NB4 (cell line): ENCODE measurements at places on chromosomes 16 and 17.

- DNase-seq, result no peak
Measured at GRCh38 chr17:34607917-34608316, 28.5 kb downstream of the TMEM132E start.

GRCh38 chr17:37701496-37701898 is 43.4 kb downstream of the HNF1B start:
- peak; percentile 55 for DNase-seq

- no peak for DNase-seq
Measured at GRCh38 chr17:497241-498034, 144.8 kb upstream of the RPH3AL start.

- no peak for DNase-seq
Measured at GRCh38 chr16:4678596-4678995, 14.8 kb upstream of the NUDT16L1 start.

DNA sequence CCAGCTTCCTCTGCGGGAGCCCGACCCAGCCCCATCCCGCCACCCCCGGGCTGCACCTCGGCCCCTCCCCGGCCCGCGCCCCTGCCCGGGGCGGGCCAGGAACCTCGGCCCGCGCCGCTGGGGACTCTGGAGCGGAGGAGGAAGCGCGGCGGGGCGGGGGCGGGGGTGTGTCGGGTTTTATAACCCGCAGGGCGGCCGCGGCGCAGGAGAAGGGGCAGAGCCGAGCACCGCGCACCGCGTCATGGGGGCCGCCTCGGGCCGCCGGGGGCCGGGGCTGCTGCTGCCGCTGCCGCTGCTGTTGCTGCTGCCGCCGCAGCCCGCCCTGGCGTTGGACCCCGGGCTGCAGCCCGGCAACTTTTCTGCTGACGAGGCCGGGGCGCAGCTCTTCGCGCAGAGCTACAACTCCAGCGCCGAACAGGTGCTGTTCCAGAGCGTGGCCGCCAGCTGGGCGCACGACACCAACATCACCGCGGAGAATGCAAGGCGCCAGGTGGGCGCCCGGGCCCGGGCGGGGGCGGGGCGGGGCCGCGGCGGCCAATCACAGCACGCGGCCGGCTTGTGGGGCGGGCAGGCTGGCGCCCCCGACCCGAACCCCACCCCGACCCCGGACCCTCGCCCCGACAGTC is at the start of gene ACE:
Gene ACE, plus strand, starts transcription at position 208 of the 626 bp plus-strand sequence. Its CDS starts 34 bp downstream, at position 242.
- DNase-seq, result peak; percentile 70

- DNase-seq, result no peak
Measured at GRCh38 chr16:24853830-24854229, 8.1 kb downstream of the SLC5A11 start.

- peak; percentile 81 for DNase-seq
Measured at GRCh38 chr16:85416228-85417109, 196.7 kb upstream of the GSE1 start.

- no peak for DNase-seq
Measured at GRCh38 chr17:46869975-46870803, 18.8 kb downstream of the WNT9B start.

GRCh38 chr16:88927010-88927409 is 50.0 kb downstream of the CBFA2T3 start:
- DNase-seq, result no peak

DNA sequence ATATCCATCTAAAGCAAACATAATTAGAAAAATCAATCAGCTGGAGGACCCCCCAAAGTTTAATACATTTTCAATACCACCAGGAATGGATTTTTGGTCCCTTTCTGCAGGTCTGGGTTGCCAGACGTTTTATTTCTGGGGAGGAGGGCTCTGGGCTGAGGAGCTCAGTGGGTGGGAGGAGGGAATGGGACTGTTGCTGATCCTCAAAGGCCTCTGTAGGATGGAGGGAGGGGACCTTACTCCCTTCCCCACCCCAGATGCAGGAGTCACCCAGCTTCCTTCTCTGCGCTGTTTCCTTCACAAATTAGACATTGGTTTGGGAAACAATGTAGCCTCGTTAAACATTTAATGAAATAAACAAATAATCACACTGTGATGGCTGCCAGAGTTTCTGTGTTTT is 6.6 kb downstream of the RND2 start:
- no peak for DNase-seq

GRCh38 chr17:13338421-13338820 is 263.3 kb downstream of the HS3ST3A1 start:
- DNase-seq, result no peak

- DNase-seq, result no peak
Measured at GRCh38 chr17:1907216-1907631, 77.4 kb downstream of the RPA1 start.

GRCh38 chr17:28427371-28427770 is 21.4 kb upstream of the SLC46A1 start:
- DNase-seq, result no peak

DNA sequence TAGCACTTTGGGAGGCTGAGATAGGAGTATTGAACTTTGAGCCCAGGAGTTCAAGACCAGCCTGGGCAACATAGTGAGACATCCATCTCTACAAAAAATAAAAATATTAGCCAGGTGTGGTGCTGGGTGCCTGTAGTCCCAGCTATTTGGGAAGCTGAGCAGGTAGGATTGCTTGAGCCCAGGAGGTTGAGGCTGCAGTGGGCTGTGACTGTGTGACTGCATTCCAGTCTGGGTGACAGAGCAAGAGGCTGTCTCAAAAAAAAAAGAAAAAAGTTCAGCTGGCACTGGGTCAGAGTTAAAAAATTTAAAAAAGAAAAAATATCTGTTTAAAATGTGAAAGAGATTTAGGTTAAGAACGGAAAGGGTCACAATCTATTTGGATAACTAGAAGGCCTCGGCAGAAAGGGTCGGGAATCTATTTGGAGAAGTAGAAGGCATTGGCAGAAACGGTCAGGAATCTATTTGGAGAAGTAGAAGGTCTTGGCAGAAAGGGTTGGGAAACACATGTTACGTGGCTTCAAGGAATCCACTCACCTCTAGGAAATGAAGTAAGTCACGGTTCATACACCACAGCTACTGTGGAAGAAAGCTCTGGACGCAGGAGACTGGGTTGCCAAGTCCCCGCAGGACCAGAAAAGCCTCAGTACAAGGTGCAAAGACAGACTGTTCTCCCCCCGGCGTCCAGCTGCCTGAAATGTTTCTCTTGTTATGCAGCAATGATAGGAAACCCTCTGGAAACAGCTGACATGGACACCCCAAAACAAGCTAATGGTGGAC is 25.3 kb downstream of the LMF1 start:
- DNase-seq, result no peak

- no peak for DNase-seq
Measured at GRCh38 chr16:1980030-1980769, 1.1 kb downstream of the NOXO1 start.

DNA sequence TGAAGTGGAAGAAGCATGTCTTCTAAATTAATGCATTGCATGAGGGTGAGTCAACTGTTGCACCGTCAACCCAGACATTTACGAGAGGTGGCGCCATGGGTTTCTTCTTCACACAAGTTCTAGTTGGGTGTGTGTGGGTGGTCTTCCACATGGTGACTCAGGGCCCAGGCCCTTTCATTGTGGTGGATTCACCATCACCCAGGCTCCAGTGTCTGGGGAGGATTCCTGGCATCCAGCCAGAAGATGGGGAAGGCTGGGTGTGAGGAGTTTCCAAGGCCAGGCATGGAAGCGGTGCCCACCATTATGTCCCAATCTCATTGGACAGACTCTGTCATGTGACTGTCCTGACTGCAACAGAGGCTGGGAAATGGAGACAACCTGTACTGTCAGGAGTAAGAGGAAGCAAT is 21.4 kb upstream of the JPH3 start:
- peak; percentile 68 for DNase-seq

DNA sequence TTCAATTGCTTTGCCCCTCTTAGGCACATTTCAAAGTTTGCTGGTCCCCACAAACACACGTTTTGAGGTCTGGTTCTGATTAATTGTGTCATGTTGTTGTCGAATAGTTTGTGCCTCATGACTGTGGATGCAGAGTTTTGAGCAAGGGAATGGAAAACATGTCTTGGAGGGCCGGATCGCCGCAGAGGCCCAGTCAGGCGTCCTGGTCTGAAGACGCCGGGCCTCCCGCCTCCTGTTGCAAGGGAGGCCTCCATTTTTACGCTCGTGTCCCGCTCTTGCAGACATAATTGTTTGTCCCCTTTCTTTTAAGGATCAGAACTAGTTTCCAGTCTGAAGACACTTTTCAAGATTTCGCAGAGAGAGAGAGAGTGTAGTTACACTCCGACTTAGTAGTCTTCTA is 3.2 kb downstream of the NTN1 start:
- DNase-seq, result no peak

GRCh38 chr17:59160157-59161025 is 4.8 kb downstream of the PRR11 start:
- no peak for DNase-seq

- no peak for DNase-seq
Measured at GRCh38 chr17:76138896-76139752, 1.9 kb downstream of the FOXJ1 start.

DNA sequence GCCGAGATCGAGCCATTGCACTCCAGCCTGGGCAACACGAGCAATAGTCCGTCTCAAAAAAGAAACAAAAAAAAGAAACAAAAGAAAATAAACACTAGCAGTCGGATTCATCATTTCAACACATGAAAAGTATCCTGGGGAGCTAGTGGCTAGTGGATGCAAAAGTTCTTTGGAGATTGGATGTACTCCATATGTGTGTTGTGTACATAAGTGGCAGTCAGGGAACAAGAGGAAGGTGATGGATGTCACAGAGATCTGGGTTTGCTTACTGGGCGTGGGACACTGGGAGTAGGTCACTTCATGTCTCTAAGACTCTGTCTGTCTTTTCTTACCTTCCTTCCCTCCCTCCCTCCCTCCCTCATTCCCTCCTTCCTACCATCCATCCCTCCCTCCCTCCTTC is 35.4 kb downstream of the MRC2 start:
- no peak for DNase-seq

DNA sequence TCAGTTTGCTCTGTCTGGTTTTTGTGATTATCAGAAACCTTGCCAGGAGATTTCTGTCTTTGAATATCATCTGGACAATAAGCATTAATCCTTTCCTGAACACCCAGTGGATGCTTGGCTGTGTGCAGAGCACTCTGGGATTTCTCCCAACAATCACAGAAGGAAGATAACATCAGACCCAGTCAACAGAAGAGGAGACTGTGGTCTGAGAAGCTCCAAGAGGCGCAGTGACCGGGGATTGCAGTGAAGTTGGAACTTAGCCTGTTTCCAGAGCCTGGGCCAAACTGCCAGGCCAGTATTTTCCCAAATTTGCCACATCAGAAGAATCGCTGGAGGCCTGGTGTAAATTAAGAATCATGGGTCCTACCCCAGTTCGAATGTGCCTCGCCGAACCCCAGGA is 264.7 kb downstream of the C16orf95 start:
- DNase-seq, result no peak

DNA sequence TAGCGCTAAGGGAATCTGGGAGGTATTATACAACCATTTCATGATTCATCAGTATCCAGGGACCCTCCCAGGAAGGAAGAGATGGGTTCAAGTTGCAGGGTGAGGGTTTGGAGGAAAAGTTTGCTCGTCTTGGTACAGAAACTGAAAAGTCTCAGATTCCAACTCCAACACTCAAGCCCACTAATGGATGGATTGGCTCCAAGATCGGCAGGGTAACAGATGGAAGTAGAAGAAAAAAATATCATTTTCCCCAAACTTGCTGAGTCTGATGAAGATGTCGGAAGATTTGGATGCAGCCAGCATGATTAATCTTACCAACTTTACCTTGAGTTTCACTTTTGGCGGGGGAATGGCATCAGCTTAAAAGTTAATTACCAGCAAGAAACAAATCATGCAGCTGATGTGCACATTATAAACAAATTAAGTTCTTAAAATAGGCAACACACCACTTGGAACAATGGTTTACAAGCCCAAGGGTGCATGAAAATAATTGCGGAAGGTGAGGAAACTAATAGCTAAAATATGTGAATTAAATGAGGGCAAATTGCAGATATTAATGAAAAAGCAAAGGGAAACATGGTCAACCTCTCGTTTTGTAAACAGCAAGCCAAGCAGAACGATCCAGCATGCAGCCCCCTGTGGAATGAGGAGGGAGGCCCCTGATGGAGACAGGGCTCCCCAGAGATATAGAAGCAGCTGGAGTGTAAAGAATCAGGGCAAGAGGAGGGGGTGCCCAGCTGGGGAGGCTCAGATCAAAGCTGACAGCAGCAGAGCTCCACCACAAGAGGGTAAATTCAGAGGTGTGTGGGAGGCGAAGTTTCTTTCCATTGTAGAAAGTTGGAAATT is 44.1 kb upstream of the GRIN2A start:
- no peak for DNase-seq

DNA sequence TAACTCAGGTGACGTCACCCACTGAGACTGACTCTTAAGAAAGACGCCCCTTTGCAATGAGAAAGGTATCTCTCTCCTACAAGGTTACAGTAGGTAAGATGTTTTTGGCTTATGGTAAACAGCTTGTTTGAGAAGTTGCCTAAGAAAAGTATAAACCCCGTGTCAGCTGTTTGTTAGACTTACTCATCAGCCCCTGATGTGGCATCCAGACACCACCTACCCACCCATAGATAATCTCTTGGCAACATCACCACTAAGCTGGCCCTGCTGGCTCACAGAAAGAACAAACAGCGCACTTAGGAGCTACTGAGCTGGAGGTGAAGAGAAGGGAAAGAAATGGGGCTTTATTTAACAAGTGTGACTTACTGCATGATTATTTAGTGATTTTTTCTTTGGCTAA is 121.0 kb downstream of the PARN start:
- no peak for DNase-seq

DNA sequence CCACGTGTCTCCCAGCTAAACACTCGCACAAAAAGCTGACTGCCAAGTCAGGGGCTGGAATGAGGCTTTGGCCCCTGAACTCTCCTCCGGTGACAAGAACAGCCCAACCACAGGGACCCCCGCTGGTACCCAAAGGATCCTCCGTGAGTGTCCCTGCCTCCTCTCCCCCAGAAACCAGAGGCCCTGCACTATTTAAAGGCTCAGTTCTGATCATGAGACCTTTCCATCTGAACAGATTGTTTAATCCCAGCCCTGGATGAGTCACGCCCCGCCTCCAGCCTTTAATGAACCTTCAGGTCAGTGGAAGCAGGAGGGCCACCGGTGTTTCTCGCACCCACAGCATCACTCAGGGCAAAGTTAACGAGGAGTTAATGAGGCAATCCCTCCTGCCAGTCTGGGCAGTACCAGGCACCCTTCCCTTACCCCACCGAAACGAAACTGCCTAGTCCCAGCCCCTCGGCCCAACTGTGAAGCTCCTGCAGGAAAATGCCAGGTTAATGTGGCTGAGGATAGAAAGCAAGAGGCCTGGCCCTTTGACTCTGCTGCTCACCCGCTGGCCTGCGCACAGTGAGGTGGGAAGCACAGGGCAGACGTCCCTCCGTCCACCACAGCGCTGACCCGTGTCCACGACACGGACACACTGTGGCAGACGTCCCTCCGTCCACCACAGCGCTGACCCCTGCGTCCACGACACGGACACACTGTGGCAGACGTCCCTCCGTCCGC is 32.4 kb downstream of the TIMM22 start:
- no peak for DNase-seq
